Renal pelvis (tissue), 12 donors: ENCODE measurements at places on chromosomes 3 and 15. TPM values are rescaled to one million over a fixed set of nuclear protein-coding genes. Genes with fewer than 3 reads are reported as not detected.

DNA sequence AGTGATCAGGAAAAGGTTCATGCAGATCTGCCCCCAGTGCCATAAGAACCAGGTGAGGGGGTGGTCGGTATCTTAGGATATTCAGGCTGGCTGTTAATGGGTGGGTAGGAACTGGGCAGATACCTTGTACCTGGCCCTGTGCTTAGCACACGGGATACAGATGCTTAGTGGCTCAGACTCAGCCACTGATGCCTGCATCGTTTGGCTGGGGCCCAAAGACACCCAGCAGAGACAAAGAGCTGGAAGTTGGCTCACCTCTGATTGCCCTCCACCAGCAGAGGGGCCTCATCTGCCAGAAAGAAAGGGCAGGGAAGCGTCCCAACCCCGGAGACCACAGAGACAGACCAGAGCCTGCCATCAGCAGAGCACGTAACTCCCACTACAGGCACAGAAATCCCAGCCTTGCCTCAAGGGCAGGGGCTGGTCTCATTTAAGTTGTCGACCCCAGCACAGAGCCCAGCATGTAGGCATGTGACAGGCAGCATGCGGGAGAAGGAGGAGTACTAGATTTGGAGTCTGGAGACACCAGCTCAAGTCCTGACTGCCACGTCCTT lies 64.1 kb upstream of the SLC6A1 start:
- DNase-seq: no peak

The RPL29 gene
- polyA plus RNA-seq: 1,807 TPM

GRCh38 chr3:82610236-82610635 lies 848.8 kb upstream of the GBE1 start:
- no peak for DNase-seq

The ITIH4 gene
- polyA plus RNA-seq: 14.9 TPM

DNA sequence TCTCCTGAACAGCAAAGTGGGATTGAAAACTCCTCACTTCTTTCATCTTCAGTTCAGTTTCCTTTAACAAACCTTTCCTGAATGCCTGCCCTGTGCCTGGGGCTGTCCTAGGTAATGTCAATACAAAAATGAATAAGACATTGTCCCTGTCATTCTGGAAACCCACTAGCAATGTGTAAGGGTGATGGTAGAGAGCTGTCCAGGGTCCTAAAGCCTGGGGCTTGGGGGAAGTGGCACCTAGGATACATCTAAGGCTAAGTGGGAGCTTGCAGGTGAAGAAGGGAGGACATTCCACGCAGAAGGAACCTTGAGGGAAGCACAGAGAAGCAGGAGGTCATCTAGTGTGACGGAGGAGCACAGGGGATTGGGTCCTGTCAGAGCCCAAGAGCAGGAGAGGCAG lies 212.7 kb upstream of the PPP2R3A start:
- DNase-seq: peak; percentile 43

DNA sequence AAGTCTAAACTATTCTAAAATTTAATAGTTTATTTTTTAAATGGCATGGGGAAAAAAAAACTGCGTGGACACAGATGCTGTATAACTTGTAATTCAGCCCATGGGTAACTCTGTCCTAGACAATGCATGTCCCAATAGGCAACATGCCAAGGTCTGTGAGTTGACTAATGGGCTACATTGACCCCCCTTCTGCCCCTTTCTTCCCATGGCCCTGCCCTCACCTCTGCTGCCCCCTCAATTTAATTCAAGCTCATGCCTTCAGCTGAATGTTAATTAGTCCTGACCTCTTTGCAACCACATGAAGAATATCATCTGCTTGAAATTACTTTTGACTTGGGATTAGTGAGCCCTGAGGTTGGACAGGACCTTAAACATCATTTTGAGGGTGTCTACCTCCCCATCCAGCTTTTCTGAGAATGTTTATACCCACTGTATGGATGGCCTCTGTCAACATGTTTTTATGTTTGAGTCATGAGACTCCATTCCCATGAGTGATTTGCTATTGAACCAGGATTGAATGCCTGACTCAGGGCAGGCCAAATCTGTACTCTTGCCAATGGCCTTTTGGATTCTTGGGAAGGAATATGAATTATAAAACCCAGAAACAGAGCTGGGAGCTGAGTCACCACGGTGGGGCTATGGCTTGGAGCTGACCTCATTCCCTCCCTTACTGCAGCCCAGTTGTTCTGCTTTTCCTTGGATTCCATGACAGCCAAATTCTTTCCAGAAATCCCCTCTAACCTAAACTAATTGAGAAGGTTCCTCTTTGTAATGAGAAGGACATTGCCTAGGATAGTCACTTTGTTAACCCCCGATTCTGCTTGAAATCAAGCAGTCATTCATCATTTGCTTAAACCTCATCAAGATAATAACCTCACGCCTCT lies 33.5 kb upstream of the PDE8A start:
- DNase-seq: no peak
